Effector memory CD8-positive, alpha-beta T cell (primary cell): ENCODE measurements at places on chromosomes 16 and 17.

GRCh38 chr17:8893621-8894201 lies 26.2 kb upstream of the PIK3R6 start:
- no peak for DNase-seq

GRCh38 chr17:64022611-64023063 lies 2.2 kb upstream of the ICAM2 start:
- DNase-seq = no peak

DNA sequence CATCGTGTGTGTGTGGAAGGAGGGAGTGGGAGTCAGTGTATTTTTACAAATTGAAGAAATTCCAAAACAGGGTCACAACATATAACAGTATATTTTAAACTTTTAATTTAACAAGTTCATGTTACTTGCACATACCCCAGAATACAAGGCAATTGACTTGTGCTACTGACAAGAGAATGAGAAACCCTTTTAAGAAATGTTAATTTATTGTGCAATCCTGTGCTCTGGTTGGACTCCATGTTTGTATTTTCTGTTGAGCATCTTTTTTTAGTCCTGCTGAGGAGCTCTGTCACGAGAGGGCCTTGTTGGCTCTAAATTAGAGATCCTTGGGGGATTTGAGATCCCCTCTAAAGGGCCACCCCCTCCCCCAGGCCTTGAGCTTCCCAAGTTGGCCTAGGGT lies 1.1 kb upstream of the EMP2 start:
- no peak for DNase-seq

GRCh38 chr16:78513838-78514237 lies 414.4 kb downstream of the WWOX start:
- no peak for DNase-seq

DNA sequence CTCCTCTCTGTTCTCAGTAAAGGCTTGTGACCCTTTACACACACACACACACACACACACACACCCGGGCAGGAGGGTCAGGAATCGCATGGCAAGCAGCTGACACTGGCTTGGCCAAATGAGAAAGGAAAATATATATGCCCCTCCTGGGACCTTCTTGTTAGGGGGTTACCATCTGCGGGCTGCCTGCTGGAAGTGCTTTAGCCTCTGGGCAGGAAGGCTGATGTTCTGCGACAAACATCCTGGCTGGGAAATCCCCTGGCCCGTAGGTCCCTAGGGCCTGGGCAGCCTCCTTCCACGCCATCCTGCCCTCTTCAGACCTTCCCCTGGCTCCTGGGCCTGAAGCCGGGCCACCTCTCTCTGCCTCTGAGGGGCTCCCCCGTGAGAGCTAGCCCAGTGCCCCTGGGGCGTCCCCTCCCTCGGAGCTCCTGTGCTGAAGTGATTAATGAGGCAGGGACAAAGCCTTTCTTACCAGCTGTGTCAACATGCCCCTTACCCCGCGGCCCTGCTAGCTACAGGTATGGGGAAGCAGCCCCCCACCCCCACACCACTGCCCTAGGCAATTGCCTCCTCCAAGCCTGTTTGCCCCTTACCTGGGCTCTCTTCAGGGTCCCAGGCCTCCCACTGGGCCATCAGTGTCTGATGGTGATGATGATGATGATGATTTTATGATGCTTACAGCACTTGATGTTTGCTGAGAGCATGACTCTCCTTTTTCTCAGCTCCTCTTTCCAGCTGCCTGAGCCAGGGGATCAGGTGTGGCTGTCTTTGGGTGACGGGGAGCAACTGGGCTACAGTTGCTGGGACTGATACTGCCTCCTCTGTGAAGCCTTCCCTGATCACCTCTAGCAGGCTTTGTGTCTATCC lies 32.8 kb upstream of the ETV4 start:
- no peak for DNase-seq

- DNase-seq = no peak
Observed at GRCh38 chr17:33447090-33447489, 154.0 kb upstream of the ASIC2 start.

DNA sequence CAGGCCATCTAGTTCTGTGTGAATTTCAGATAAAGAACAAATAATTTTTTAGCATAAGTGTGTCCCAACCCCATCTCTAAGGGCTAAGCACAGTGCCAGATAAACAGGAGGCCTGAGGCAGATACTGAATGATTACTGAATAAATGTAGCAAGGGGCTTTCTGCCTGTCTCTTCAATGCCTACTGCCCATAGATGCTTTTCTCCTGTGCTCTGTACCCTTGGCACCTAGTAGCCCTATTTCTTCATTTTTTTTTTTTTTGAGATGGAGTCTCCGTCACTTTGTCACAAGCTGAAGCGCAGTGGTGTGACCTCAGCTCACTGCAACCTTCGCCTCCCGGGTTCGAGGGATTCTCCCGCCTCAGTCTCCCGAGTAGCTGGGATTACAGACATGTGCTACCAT lies 25.3 kb downstream of the IGFBP4 start:
- no peak for DNase-seq

GRCh38 chr17:78341559-78342448 lies 18.1 kb downstream of the SOCS3 start:
- DNase-seq = no peak

GRCh38 chr16:53502331-53503269 lies at the start of gene AKTIP:
Gene AKTIP, minus strand, starts transcription at chr16:53503209. Its CDS starts 2,950 bp downstream, at chr16:53500259.
- DNase-seq = no peak

GRCh38 chr17:10266296-10266876 lies 68.0 kb upstream of the GAS7 start:
- DNase-seq = no peak

DNA sequence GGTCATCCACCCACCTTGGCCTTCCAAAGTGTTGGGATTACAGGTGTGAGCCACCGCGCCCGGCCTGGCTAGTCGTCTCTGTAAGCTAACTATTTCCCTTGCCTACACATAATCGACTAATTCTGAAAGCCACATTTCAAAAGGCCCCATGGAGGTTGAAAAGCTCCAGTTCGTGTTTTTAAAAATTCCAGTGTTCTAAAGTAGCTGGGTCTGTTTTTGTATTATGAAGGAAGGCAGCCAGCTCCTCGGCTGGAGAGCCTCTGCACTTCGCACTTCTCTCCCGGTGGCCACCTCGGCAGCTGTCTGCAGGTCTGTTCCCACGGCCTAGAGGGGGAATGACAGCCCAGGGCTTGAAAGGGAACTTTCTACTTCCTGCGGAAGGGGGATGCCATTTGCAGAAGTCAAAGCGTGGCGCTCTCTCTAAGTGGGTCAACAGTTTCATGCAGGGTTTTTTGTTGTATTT lies 16.9 kb downstream of the HASPIN start:
- DNase-seq = peak; percentile 49

- no peak for DNase-seq
Observed at GRCh38 chr17:82153295-82153691, 55.3 kb upstream of the FASN start.

- no peak for DNase-seq
Observed at GRCh38 chr17:28841901-28842281, 699 bp downstream of the FAM222B start.

GRCh38 chr16:28218109-28218508 lies 6.3 kb upstream of the XPO6 start:
- DNase-seq = peak; percentile 64

DNA sequence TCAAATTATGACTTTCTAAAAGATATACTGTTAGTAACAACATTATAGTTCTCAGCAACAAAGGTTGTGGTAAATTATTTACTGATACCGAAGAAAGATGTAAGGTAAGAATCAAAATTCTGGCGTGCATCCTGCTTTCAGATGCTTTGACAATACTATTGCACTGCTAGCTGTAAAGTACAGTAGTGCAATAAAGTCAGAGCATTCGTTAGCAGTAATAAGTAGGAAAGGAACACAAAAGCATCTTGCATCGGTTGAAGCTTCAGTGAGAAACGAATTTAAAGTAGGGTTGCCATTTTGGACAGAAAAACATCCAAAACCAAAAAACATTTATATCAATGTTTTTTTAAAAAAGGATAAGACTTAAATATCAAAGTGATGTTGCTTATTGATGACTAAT lies 4.0 kb downstream of the SKA2 start:
- no peak for DNase-seq

DNA sequence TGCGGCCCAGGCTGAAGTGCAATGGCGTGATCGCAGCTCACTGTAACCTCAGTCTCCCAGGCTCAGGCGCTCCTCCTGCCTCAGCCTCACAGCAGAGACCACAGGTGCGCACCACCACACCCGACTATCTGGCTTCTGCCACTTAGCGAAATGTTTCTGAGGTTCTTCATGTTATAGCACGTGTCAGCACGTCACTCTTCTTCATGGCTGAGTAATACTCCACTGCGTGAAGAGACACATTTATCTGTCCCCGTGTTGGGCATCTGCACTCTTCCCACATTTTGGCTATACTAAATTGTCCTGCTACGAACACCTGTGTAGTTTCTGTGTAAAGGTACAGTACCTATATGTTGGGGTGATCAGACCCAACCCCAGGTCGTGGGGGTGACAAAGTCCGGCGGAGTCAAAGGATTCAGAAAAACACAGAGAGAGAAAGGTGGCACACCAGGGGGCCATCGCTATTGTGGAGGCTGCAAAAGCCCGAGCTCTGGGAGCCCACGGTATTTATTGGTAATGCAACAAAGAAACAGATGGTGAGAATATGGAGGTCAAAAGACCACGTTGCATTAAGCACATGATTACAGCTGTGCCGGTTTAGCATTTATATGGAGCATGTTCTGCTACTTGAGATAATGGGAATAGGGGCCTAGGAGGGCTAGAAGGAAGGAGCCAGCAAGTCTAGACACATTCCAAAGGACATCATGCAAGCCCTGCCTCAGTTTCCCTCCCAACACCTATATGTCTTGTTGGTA lies 851 bp upstream of the DPEP1 start:
- no peak for DNase-seq

- no peak for DNase-seq
Observed at GRCh38 chr17:37823996-37824395, 79.1 kb upstream of the HNF1B start.

GRCh38 chr16:69277413-69277812 lies 33.7 kb upstream of the VPS4A start:
- no peak for DNase-seq

DNA sequence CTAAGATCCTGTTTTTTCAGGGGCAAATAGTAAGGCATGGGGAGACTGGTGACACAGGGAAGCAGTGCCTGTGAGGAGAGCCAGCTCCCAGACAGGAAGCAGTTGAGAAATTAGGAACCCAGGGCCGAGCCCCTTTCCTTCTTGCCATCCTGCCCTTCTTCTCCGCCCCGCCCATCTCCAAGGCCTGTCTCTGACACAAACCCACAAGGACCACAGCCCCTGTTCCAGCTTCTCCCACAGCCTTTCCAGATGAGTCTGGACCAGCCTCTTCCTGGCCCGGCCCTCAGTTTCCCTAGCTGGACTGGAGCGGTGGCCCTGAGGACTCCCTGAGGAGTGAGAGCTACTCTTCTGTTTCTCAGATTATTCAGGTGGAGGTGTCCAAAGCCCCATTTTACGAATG lies 9.9 kb downstream of the CCDC102A start:
- DNase-seq = no peak

DNA sequence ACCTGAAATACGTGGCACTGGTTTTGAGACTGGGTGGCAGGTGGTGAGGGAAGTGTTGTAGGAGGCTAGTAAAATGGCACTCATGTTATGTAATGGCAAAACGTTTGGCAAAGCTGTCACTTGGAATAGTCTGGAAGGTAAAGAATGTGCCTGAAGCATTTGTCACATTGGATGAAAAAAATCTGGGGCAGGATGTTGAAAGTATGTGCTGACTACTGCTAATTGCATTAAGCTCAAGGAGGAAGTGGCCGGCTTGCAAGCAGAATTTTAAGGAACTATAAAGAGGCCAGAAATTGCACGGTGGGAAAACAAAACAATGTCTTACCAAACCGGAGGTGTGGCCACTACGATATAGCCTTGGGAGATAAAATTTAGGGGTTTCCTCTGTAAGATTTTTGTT lies 26.6 kb upstream of the NLRP1 start:
- DNase-seq = no peak

- no peak for DNase-seq
Observed at GRCh38 chr16:66262253-66263167, 104.0 kb upstream of the CDH5 start.
